ENCODE measurements at places on chromosomes 12 and 14.

GRCh38 chr14:30053103-30053502 lies 125.5 kb upstream of the PRKD1 start:
- no peak for DNase-seq

DNA sequence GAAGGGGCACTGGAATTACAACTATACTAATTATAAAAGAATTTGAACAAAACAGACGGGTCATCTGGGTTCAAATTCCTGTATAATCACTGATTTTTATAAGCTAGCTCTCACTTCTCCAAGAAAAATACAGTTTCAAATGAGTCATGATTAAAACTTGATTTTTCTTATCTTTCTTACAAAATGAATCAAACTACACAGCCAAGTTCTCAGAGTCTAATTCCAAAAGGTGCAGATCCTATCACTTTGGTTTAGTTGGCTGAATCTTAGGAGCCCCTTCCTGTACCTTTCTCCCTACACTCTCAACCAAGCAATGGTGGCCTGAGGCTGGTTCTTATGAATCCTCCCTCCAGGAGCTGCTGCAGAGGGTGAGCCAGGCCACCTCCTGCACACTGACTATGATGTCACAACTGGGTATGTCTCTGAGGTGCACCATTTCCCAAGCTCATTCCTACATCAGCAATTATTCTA lies 43.8 kb upstream of the BMP4 start:
- DNase-seq: no peak

DNA sequence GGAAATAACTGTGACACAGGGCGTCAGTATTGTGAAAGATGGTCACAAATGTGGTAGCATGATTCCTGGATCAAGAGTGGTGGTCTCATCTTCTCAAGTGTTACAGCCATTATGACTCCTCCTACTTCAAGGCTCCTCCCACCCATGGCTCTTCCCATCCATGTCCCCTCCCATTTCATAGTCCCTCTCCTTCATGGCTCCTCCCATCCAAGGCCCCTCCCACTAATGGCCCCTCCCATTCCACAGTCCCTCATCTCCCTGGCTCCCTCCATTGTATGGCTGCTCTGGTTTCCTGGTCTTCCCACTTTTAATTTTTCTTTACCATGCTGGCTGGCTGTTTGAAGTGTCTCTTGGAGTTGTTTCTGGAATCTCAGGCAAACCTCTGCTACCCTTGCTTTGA lies 1375.2 kb upstream of the TMEM132C start:
- DNase-seq: no peak

DNA sequence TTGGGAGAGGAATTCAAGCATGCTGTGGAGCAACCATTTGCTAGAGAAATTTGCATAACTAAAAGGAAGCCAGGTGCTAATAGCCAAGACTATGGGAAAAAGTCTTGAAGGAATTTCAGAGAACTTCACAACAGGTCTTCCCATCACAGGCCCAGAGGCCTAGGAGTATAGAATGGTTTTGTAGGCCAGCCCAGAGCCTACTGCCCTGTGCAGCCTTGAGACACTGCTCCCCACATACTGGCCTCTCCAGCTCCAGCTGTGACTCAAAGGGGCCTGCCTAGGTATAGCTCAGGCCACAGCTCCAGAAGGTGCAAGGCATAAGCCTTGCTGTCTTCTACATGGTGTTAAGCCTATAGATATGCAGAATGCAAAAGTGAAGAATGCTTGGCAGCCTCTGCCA lies 227.1 kb downstream of the SLC2A13 start:
- no peak for DNase-seq

DNA sequence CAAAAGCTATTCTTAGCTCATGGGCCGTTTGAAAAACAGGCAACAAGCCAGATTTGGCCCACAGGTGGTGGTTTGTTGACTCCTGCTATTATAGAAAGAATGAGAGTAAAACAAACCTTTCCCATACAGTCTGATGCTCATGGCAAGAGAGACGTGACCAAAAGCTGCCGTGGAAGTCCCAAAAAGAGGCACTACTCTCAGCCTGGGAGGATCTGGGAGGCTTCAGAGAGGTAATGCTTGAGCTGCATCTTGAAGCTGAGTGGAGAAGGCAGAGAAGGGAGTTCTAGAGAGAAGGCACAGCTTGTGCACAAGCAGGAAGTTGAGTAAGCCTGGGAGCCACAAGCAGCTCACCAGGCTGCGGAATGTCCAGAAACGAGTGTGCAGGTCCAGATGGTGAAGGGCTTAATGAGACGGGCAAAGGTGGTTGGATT lies 9.6 kb downstream of the PLXNC1 start:
- DNase-seq: no peak

DNA sequence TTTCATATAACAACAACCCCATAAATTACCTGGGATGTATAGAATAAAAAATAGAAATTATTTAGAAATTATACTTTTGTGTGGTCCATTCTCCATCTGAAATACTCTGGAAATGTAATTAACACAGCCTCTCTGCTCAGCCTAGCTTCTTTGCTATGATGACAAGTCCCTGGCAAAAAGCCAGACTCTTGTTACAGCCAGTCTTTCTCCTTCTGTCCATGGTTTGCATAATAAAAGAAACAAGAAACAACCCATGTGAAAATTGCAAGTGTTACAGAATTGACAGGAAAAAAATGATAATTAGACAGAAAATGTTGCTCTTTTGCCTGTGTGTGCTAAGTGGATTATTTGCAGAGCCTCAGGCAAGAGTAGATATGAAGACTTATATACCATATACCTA lies 61.3 kb downstream of the C12orf50 start:
- no peak for DNase-seq

DNA sequence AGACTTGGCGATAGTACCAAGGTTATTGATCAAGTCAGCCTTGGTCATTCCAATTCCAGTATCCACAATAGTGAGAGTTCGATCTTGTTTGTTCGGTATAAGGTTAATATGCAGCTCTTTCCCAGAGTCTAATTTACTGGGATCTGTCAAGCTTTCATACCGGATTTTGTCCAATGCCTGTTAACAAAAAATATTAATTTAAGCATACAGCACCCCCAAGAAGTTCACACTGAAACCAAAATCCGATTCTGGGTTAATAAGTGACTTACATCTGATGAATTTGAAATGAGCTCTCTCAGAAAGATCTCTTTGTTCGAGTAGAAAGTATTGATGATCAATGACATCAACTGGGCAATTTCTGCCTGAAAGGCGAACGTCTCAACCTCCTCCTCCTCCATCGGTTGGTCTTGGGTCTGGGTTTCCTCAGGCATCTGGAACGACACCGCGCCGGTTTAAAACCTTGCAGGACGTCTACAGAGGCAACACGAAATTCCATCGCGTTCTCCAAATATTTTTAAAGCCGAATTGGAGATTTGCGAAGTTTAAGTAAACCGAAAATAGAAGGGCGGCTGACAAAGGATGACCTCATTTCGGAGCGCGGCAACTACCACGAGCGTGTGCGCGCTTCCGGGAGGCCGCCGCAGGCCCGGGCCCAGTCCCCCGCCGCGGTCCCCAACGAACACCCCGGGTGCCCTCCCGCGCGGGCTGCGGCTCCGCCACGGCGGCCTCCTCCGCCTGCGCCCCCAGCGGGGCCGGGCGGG lies 716 bp downstream of the HSP90AA1 start:
- peak; percentile 54 for DNase-seq

DNA sequence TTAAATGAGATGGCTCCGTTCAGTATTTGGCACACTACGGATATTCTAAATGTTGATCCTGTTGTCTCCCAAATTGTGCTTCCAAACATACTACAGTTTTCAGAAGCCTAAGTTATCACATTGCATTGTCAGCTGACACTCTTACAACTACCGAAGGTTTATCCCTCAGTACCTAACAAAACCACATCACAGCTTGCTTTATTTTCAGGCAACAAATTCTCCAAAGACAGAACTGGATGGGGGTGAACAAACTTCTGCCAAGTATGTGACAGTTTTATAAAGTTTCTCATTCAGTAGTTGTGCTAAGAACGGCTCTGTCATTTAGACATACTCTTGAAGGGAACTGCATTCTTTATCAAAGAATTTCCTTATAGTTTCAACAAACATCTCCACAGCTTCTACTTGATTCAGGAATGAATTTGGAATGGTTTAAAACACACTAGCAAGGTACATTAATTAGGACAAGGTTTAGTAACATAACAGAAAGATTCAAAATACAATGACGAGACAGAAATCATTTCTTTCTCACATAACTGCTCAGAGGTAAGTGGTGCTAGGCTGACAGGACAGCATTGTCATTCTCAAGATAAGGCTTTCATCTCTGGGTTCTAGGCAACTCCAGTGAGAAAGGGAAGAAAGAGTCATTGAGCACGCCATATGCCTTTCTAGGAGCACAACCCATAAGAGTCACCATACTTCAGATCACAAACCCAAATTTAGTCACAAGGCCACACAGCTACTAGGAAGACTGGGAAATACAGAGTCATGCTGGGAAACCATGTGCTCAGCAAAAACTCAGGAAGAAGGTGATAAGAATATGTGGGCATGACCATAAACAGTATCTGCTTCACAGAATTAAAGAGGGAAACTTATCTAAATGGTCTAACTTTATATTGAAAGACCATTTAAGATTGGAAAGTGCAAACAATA lies 100.7 kb downstream of the DUSP6 start:
- DNase-seq: no peak

DNA sequence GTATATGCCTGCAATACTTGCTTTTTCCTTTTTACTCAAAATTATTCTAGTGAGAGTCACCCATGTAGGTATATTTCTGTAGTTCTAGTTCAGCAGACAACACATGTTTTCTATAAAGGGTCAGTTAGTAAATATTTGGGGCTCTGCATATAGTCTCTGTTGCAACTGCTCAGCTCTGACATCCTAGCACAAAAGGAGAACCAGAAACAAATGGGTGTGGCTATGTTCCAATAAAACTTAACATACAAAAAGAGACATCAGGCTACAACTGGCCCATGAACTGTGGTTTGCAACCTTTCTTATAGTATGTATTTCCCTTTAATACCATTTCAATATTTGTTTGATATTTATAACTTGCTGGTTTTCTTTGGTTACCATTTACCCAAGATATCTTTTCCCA lies 11.9 kb downstream of the NT5DC3 start:
- no peak for DNase-seq

Data from activated CD4-positive, alpha-beta T cell treated with anti-CD3 and anti-CD28 coated beads for 1 hour (primary cell).